ENCODE measurements at places on chromosomes 2 and 18.

DNA sequence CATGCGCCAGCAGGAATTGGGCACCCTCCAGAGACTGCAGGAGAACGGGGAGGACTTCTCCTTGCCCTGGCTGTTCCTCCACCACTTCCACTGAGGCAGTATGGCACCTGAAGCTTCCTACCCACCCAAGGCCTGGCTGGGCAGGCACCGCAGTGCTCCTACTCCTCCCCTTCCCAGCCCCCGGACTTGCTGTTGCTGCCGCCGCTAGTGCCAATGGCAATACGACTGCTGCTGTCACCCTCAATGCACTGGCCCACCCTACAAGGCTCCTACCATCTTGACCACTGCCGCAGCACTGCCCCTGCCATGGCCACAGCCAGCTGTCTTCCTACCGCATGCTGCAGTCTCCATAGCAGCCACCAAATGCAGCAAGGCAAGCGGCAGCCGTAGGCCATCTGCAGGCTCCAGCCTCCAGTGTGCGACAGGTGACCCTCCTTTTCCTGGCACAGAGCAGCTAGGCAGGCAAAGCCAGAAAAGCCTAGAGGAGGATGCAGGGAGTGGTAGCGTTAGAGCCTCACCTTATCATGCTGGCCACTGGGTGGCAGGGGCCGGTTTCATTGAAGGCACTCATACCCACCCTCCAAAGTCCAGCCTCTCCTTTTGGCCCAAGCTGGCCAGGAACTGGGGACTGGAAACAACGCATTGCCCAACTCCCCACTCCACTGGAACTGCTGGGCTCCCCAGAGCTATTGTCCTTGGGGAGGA, 47.4 kb upstream of the ANKRD62 start:
- no peaks in the 10 kb centered on the region for H3K27me3 ChIP-seq
- H3K27ac ChIP-seq = no peak overlapping the region
- no peak for DNase-seq
- H3K4me1 ChIP-seq = no peaks in the 10 kb centered on the region
- H3K4me3 ChIP-seq = no peak overlapping the region
- no peaks in the 10 kb centered on the region for H3K36me3 ChIP-seq

DNA sequence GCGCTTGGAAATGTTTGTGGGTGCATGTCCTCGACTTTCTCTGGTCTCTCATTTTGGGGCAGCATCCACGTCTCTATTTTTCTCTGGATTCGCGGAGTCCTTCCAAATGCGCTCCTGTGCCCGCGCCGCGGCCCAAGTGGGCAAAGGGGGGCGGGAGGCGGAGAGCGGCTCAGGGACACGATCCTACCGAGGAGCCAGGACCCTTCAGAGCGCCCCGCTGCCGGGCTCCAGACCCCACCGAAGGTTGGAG, 990 bp downstream of the EPAS1 start:
- H3K36me3 ChIP-seq = no peaks in the 10 kb centered on the region
- peak overlapping the region; percentile 92 for H3K27ac ChIP-seq
- H3K4me1 ChIP-seq = peaks cover 33% of the 10 kb centered on the region
- no peaks in the 10 kb centered on the region for H3K27me3 ChIP-seq

GRCh38 chr2:195711478-195711877, 54.5 kb downstream of the SLC39A10 start:
- no peak for DNase-seq
- H3K27ac ChIP-seq = no peak overlapping the region
- no peak overlapping the region for H3K4me3 ChIP-seq
- peaks cover 23% of the 10 kb centered on the region for H3K36me3 ChIP-seq
- no peaks in the 10 kb centered on the region for H3K4me1 ChIP-seq

DNA sequence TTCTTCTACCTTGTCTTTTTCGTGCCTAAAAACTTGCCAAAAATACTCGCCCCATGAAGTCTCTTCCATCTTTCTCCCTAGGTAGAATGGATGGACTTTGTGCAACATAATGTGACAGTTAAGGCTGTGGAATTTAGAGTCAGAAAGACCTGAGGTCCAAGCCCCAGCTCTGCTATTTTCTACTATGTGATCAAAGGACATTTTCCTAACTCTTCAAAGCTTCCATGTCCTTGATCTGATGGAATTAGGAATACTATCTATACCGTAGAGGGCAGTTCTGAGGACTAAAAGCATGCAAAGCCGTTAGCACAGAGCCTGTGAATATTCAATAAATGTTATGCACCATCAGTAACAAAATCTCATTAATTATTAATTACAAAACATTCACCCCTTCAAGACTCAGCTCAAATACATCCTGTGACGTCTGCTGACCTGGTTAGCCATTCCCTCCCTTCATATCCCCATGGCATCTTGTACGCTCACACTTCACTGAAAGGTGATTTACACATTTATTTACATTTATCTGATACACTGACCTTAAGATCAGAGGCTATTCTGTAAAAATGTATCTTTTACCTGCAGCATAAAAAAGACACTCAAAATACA, 15.1 kb downstream of the IWS1 start:
- peaks cover 12% of the 10 kb centered on the region for H3K36me3 ChIP-seq
- no peak for DNase-seq
- no peaks in the 10 kb centered on the region for H3K27me3 ChIP-seq
- no peak overlapping the region for H3K4me3 ChIP-seq

- H3K36me3 ChIP-seq = no peaks in the 10 kb centered on the region
- no peak overlapping the region for H3K4me3 ChIP-seq
- peaks cover 6% of the 10 kb centered on the region for H3K27me3 ChIP-seq
These were observed 31.9 kb downstream of the SNORC start for GRCh38 chr2:232901736-232902578.

DNA sequence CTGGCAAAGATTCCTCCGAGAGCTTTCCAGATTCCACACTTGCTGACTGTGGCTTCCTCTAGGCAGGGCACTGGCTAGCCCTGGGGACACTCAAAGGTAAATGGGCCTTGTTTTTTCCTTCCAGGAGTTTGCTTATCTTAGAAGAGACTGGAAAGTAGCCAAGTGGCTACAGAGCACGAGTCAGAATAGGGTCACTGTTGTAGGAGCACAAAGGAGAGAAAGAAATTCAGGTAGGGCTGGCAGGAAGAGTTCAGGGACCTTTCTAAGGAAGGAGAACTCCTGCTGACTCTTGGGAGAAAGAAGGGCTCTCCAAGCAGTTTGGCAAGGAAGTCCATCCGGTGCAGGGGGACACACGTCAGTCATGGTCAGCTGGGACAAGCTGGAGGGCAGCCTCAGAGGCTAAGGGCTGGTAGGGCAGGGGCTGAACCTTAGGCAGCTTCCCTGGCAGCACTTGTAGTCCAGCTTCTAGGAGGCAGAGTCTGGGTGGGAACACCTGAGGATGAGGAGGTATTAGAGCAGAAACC, 39.5 kb downstream of the NIFK start:
- no peaks in the 10 kb centered on the region for H3K36me3 ChIP-seq
- peaks cover 15% of the 10 kb centered on the region for H3K4me1 ChIP-seq
- no peaks in the 10 kb centered on the region for H3K27me3 ChIP-seq
- no peak overlapping the region for H3K4me3 ChIP-seq

DNA sequence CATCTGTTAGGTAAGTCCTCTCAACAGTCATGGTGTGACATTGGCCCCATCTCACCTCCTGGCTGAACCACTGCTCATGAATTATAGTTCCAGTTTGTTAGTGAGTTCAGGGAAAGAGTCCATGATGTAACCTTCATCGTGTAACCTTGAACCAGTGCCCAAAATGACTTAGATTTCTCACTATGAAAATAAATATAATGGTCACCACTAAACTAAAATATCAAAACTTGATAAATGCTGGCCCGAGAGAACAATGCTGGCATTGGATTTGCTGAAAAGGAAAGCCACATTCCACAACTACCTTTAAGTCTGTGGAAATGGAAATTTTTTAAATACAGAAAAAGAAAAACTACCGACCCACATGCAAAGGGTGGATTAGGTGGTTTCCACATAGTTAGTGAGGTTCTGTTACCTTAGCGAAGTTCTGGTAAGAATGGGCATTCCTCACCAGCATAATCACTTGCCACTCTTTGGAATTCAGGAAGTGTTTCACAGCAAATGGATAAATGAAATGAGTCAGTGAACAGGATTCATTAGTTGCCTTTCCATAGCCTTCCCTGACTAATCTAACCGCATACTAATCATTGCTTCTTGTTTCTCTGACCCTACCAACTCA, 133.9 kb upstream of the CTAGE1 start:
- H3K27ac ChIP-seq = no peak overlapping the region
- no peaks in the 10 kb centered on the region for H3K4me1 ChIP-seq
- no peak overlapping the region for H3K4me3 ChIP-seq

DNA sequence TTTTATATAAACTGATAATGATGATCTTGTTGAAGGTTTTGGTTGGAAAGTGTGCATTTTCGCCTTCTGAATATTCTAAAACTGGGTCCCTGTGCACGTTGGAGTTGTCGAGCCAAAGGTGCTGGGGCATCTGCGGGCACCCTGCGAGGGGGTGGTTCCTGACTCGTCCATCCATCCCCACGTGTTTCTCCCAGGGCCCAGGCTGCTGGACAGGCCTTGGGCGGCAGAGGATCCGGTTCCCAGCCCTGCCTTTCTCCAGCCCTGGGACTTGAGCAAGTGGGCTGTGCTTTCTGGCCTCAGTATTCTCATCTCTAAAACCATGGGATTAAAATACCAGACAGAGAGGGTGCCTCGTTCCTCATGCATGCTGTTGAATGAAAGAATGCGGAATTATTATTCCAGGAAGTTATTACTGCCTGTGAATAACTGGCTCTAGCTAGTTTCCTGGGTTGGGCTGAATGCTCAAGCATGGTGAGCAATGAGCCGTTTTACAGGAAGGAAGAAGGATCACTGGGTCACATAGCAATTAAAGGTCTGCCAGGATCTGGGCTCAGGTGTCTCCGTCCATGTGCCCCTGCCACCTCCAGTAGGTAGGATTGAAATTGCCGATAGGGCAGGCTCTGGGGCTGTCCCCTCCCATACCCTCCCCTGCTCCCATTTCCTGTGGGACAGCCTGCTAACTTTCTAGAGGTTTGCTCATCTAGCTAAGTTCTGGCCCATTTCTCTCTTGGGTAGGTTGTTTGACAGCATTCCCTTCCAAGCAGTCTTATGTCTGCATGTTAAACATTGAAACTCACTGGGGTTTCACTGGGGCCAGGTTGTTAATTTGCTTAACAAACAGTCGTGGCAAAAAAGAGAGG, 77.2 kb upstream of the HS6ST1 start:
- H3K4me3 ChIP-seq = no peak overlapping the region
- no peaks in the 10 kb centered on the region for H3K36me3 ChIP-seq
- H3K4me1 ChIP-seq = peaks cover 12% of the 10 kb centered on the region
- no peak for DNase-seq
- no peaks in the 10 kb centered on the region for H3K27me3 ChIP-seq

- H3K4me1 ChIP-seq = peaks cover 16% of the 10 kb centered on the region
- no peak overlapping the region for H3K27ac ChIP-seq
- H3K4me3 ChIP-seq = no peak overlapping the region
- no peak for DNase-seq
- no peaks in the 10 kb centered on the region for H3K27me3 ChIP-seq
These were observed 44.3 kb downstream of the RDH14 start for GRCh38 chr2:18516112-18516511.

GRCh38 chr2:227503433-227504406, 31.8 kb downstream of the AGFG1 start:
- no peak overlapping the region for H3K4me3 ChIP-seq
- peak overlapping the region; percentile 20 for H3K27ac ChIP-seq
- no peaks in the 10 kb centered on the region for H3K36me3 ChIP-seq
- H3K4me1 ChIP-seq = peaks cover 33% of the 10 kb centered on the region

DNA sequence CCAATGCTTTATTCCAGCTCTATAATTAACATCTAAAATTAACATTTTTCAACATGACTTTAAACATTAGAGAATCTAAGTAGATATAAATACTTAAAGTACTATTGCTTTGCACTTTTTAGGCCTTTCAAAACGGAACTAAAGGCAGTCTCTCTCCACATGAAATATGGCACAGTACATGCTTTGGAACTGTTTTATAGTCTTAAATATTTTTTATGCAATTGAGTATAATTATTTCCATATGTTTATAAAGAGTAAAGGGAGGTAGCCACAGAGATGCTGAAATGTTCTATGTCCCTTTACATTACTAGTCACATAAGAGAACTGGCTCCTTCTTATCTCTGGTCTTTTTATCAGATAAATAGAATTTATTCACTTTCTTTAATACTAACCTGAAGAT, 674.0 kb downstream of the PLCL1 start:
- H3K27me3 ChIP-seq = no peaks in the 10 kb centered on the region
- no peaks in the 10 kb centered on the region for H3K4me1 ChIP-seq
- no peak overlapping the region for H3K4me3 ChIP-seq
- H3K27ac ChIP-seq = no peak overlapping the region
- no peak for DNase-seq

GRCh38 chr2:176103194-176103593, 3.6 kb downstream of the HOXD12 start:
- H3K4me1 ChIP-seq = peaks cover 56% of the 10 kb centered on the region
- peaks cover 99% of the 10 kb centered on the region for H3K27me3 ChIP-seq

Measured in suprapubic skin (tissue), 4 donors.